Activated T-helper 9 cell treated with anti-CD3 and anti-CD28 coated beads, Interleukin-2, amount 50 U/mL, for 16 hours (primary cell): ENCODE measurements at places on chromosomes 3 and 15.

- no peak for DNase-seq
These were observed 141.2 kb upstream of the GADL1 start for GRCh38 chr3:31035681-31036080.

- no peak for DNase-seq
These were observed 3.7 kb downstream of the CBLB start for GRCh38 chr3:105865016-105865623.

- no peak for DNase-seq
These were observed 2.9 kb downstream of the SMARCC1 start for GRCh38 chr3:47778746-47779145.

GRCh38 chr15:40075298-40076044 is 33.2 kb downstream of the BMF start:
- DNase-seq, result no peak

DNA sequence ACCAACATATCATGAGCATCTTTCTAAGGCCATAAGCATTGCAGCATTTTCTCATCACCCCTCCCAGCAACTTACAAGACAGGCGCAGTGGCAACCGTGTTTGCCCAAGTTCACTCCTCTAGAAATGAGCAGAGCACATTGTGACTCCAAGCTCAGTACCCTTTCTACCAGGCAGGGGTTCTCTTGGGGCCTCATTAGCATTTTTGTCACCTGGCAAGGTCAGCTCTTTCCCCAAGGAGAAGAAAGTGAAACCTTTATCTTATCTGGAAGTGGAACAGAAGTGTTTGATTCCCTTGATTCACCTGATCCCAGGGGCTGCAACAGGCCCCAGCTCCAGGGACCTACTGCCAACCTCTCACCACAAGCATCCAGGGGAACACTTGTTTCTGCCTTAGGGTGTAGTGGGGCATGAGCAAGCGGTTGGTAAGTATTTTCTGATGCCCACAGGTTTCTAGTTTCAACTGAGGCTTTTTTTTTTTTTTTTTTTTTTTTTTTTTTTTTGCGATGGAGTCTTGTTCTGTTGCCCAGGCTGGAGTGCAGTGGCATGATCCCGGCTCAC is 44.0 kb upstream of the HERC1 start:
- no peak for DNase-seq

- no peak for DNase-seq
These were observed 9.2 kb downstream of the CADM2 start for GRCh38 chr3:84967767-84968581.

DNA sequence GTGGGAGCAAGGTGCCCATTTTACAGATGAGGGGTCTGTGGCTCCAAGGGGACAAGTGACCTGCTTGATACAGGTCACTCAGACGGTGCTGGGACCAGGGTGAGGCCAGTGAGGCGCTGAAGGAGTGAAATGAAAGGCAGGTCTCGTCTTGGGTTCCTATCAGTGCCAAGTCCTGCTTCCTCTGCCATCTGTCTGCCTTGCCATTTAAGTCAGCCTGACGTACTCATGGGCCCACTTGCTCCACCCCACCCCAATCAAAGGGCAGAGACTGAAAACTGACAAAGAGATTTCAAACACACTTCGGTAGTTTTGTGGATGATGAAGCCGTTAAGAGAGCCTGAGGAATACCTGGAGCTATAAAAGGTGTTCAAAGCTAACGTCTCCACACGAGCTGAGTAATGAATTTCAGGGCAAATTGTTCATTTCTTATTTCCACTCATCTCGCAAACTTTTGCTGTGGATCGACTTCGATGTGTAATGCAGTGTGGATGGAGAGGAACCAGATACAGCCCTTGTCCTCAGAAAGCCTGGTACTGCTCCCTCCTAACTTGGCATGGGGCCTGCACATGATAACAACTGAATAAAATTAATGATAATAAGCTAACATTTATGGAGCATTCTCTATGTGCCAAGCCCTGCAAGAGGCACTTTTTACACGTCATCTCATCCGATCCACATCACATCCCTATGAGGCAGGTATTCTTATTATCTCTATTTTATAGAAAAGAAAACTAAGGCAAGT is 36.6 kb downstream of the ATP2B2 start:
- no peak for DNase-seq

DNA sequence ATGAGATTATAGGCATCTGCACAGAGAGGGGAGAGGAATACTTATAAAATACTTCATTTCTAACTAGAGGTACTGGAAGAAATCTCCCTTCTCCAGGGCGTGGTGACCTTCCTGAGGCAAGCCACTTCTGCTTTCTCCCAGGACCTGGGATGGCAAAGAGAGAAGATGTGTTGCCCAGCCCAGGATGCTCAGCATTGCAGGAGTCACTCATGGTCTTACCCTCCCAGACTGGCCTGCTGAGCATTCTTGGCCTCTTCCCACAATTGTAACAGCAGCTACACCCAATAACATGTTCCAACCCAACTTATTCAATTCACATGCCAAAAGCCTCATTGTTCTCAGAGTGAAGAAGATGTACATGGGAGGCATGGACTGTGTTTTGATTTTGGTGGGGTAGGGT is 37.9 kb downstream of the IL20RB start:
- no peak for DNase-seq

- no peak for DNase-seq
These were observed 20.9 kb downstream of the TRPM1 start for GRCh38 chr15:31080591-31081014.

- DNase-seq, result no peak
These were observed 5.0 kb downstream of the TWF2 start for GRCh38 chr3:52233968-52234367.

- DNase-seq, result no peak
These were observed 884 bp upstream of the GLYCTK start for GRCh38 chr3:52286777-52287110.

- DNase-seq, result no peak
These were observed 4.4 kb downstream of the PCOLCE2 start for GRCh38 chr3:142884531-142884930.

DNA sequence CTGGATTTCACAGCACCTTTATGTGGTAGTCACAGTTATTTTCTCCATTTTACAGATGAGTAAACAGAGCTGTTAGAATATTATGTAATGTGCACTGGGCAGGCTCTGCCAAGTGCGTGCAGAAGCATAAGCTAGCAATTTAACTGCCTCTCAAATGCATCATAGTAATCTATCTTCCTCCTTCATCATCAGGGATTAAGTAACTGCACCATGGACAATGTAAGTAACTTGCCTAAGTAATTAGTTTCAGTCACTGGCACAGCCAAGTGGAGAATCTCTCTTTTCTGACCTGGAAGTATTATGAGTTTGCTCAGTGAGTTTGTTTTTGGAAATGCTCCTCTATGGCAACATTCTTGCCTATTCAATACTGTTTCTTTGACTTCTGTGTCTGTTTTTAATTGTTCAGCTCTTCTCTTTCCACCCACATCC is 260.5 kb downstream of the PTPRG start:
- DNase-seq, result no peak

- no peak for DNase-seq
These were observed 700.9 kb upstream of the NR2F2 start for GRCh38 chr15:95629503-95630168.

DNA sequence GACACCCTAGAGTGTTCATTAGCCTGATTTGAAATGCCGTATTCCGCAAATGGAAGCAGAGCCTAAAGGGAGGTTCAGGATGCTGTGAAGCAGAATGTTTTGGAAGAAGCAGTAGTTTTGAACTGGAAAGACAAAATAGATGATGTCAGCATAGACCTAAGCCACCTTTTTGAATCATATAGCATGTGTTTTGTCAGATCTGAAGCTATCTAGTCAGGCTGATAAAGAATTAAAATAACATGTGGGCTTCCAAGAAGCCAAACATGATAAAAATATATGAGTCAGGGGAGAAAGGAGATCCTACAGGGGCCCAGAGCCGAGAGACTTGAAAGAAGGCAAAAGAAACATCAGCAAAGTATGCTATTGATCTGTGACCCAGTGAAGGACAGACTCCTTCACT is 47.2 kb upstream of the RASA2 start:
- DNase-seq, result no peak

- no peak for DNase-seq
These were observed 57.2 kb downstream of the KIF9 start for GRCh38 chr3:47225310-47225906.

GRCh38 chr15:64443747-64444621 is 16.4 kb upstream of the ZNF609 start:
- no peak for DNase-seq

- DNase-seq, result no peak
These were observed 236.2 kb downstream of the TLE3 start for GRCh38 chr15:69861331-69862171.

- DNase-seq, result no peak
These were observed 2.5 kb downstream of the RCCD1 start for GRCh38 chr15:90957031-90957790.

- no peak for DNase-seq
These were observed 41.2 kb upstream of the ADAMTS9 start for GRCh38 chr3:64728994-64729393.

- no peak for DNase-seq
These were observed 28.2 kb downstream of the NEK4 start for GRCh38 chr3:52742418-52743041.

- DNase-seq, result no peak
These were observed 23.9 kb upstream of the HEG1 start for GRCh38 chr3:125079675-125080045.

- no peak for DNase-seq
These were observed 1273.9 kb downstream of the OTOL1 start for GRCh38 chr3:162770551-162770950.

- DNase-seq, result no peak
These were observed 366.8 kb downstream of the VGLL3 start for GRCh38 chr3:86624192-86624591.

- no peak for DNase-seq
These were observed 209.6 kb upstream of the MCTP2 start for GRCh38 chr15:94021621-94022320.

GRCh38 chr3:119418641-119419040 is 44.8 kb downstream of the TMEM39A start:
- DNase-seq, result no peak

- peak; percentile 40 for DNase-seq
These were observed 36.8 kb downstream of the TRANK1 start for GRCh38 chr3:36907911-36908646.

DNA sequence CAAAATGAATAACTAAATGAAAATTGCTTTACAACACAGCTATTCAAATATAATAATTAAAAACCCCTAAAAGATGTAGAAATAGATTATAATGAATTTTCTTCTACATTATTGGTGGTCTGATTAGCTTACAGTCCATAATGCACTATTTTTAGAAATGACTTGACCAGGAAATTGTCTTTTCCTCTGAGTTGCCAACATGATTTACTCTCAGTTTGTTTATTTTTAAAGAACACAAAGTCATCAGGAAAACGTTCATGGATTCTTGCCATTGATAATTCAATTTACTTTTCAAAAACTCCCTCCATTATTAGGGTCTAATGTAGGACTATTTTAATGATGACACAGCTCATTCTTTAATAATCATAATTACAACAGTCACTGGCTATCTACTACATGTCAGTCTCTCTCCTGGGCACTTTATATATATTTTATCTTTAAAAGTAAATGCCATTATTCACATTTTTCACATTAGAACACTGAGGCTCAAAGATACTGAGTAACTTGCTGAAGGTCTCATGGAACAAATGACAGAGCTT is 1.1 kb downstream of the TM4SF18 start:
- no peak for DNase-seq
